ENCODE measurements at places on chromosomes 16 and 17.
A peak's percentile ranks its signal among the peaks of the same experiment; 100 is the strongest.

DNA sequence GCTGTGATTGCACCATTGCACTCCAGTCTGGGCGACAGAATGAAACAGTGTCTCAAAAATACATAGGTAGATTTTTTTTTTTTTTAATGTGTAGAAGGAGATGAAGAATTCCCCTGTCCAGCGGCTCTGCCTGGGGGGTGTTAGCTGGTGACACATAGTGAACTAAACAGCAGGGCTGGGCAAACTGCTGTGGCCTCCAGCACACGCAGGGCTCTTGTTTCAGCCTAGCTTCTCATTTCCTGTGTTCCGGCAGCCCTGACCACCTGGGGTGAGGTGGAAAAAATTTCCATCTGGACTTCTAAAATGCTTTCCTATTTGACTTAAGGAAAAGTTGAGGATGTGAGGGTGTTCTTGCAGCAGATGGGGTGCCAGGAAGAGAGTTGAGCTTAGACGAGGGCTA, 33.3 kb upstream of the RGS9 start:
- DNase-seq, result no peak

DNA sequence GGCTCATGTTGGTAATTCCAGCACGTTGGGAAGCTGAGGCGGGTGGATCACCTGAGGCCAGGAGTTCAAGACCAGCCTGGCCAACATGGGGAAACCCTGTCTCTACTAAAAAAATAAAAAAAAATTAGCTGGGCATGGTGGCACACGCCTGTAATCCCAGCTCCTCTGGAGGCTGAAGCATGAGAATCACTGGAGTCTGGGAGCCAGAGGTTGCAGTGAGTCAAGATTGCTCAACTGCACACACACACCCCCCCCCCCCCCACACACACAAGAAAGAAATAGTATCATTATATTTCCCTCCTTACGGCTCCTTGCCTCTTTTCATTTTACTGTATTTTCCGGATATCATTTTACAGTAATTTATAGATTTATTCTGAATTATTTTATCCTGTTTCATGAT, 963.1 kb upstream of the GOT2 start:
- DNase-seq, result no peak

- DNase-seq, result no peak
These were observed 147.3 kb downstream of the PCTP start for GRCh38 chr17:55898195-55898594.

DNA sequence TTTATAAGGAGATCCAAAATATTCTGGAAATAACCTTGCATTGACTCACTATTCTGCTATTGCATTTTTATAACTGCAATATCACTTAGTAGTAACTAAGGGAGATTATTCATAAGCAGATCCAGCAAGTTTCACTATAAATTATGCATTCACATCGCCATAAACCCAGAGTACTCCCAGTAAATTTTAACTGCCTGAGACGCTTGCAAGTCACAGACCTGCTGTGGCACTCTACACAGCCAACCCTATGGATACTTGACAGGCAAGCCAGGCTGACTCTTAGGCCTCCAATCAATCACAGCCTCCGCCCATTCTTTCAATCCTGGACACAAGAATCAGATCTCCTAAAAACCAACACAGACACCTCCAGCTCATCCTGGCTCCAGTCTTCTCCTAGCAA, 28.2 kb downstream of the USP31 start:
- DNase-seq, result no peak

GRCh38 chr17:2994441-2994840, 69.0 kb downstream of the OR1D5 start:
- no peak for DNase-seq

DNA sequence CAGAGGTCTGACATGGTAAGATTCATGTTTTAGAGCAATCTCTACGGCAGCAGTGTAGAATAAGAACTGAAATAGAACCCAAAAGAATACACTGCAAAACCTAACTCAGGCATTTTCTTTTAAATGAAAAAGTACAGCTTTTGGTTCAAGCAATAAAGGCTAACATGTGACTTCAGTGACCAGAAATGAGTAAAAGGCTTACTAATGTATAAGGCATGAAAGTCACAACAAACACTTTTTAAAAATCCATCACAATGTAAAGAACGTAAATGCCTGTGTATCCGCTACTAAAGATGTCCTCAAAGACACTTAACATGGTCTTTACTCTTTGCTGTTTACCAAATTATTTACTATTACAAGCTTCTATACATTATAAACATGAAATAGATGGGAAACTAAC, 16.6 kb downstream of the KIAA0753 start:
- no peak for DNase-seq

- no peak for DNase-seq
These were observed 74.3 kb downstream of the AXIN2 start for GRCh38 chr17:65487161-65487560.

- DNase-seq, result peak; percentile 64
These were observed 198.0 kb upstream of the MPHOSPH6 start for GRCh38 chr16:82368041-82368440.

DNA sequence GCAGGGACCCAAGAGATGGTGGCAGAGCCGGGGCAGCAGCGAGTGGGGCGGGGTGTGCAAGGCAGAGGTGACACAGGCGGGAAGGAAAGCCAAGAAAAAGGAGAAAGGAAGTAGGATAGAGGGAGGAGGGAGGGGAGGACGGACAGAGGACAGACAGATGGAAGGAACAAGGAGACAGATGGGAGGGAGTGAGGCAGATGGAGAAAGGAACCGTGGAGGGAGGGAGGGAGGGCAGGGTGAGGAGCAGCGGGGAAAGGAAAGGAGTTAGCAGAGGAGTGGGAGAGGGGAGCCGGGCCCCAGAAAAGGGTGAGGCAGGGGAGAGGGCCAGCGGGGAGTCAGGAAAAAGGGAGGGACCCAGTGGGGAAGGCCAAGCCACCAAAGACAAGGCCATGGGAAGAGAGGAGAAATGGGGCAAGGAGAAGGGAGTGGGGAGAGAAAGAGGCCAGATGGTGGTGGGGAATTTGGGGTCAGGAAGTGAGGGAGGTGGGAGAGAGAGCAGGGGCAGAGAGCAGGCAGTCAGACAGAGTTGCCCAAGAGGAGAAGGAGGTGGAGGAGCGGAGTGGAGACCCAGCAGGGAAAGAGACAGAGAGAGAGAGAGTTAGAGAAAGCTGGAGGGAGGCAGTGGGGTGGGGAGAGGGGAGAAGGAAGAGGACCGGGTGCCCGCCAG, 13.2 kb upstream of the ASGR1 start:
- DNase-seq, result peak; percentile 70

DNA sequence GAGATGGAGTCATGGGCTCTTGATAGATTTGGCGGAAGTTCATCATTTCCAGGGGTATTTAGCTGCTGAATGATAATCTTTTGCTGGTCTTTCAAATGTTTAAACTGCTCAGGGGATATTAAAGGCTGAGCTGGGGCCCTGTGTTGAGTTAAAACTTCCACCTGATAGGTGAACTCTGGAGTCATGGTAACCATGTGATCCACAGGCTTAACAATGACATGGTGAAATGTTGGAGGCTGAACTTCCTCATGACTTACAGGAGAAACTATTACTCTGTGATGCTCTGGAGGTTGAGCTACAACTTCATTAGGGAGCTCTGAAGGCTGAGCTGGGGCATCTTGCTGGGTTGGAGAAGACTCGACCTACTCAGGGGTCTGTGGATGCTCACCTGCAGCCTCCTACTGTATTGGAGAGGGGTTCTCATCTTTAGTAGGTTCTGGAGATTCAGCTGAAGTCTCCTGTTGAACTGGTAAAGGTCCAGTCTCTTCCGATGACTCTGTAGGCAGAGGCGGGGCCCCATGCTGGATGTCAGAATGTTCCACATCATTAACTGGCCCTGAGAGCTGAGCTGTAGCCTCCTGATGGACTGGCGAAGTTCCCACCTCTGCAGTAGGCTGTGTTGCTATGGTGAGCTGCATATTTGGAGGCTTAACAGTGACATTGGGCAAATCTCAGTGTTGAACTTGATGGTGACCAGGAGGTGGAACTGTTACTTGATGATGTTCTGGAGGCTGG, 24.2 kb downstream of the RDM1 start:
- DNase-seq, result no peak

GRCh38 chr17:49016775-49017463, 19.7 kb downstream of the IGF2BP1 start:
- DNase-seq, result peak; percentile 41

- DNase-seq, result no peak
These were observed 10.7 kb downstream of the C16orf95 start for GRCh38 chr16:87306516-87306915.

GRCh38 chr17:20207262-20207985, 198.3 kb downstream of the SPECC1 start:
- no peak for DNase-seq

DNA sequence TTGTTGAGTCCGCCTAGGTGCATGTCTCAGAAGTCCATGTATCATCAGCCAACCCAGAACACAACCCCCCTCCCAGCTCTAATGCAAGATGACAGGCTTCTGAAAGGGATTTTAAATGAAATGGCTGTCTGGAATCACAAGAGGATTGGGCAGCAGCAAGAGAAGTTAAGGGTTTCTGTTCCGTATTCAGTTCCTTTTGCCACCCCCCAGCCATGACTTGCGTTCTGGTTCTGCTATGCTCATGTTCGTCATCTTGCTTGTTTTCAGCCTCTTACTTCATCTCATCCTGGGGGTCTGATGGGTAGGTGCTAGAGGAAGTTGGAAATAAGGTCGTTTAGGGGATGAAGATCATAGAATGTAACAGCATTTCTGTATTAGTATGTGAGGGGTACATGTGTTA, 12.0 kb downstream of the MINK1 start:
- DNase-seq, result no peak

DNA sequence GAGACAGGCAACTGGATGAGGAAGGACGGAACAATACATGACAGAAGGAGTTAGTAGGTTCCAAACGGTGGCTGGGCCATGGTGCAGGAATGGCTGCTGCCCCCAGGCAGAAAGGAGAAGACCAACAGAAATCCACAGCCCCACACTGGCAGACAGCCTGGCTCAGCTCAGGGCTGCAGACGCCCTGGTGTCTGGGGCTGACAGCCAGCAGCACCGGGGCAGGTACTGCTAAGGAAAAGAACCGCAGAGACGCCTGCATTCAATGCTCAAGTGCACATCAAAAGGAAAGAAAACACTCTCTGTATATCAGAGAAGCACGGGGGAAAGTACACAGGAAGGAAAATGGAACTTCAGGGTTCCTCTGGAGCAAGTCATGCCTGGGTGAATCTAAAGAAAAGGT, 53.4 kb downstream of the GAS7 start:
- DNase-seq, result no peak

DNA sequence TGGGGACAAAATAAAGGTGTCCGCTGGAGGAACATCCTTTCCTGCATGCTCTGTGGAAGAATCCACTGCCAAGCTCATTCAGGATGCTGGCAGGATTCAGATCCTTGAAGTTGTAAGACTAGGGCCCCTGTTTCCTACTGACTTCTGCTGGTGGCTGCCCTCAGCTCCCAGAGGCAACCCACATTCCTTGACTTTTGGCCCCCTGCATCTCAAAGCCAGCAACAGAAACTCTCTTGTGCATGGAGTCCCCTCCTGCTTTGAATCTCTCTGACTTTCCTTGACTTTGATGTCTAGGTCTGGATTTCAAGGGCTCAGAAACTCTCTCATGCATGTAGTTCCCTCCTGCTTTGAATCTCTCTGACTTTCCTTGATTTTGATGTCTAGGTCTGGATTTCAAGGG, 461.5 kb downstream of the WWOX start:
- no peak for DNase-seq

- DNase-seq, result peak; percentile 92
These were observed 38.9 kb upstream of the C1QL1 start for GRCh38 chr17:45006927-45007461.

GRCh38 chr17:61294777-61295176, 104.9 kb upstream of the TBX2 start:
- no peak for DNase-seq

All from NCI-H524 (cell line).